GM12892 (cell line): ENCODE measurements at places on chromosomes 16 and 17.

DNA sequence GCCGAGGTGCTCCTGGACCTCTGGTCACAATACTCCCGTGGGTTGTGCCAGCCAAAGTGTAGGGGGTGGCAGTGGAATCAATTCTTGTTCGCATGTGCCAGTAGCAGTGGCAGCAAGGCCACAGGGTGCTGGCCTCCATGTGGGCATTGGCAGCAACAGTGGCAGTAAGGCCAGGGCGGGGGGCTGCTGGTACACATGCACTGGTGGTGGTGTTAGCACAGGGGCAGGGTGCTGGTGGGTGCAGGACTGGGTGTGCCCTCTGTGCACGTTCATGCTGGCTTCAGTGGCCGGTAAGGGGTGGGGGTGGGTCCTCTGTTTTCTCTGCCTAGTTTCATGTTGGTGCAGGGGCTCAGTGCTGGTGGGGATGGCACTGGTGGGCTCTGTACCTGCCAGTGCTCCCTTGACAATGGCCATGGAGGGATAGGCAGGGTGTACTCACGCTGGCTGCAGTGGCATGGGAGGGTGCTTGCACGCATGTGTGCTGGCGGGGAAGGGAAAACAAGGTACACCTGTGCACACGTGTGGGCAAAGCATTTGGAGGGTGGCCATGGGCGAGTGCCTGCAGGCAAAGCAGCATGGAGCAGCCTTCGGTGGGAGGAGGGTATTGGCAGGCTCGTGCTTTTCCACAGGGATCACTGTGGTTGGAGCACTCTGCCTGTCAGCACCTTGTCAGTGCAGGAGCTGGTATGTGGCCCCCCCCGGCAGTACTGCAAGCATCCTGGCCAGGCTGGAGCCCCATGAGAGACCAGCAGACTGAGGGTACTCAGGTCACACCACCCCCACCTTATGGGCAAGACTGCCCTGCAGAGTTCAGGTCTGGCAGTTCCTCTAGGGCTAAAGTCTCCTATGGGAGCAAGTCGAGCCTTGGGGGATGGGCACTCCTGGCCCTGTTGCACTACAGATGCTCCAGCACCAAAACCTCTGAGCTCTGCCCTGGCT lies 35.8 kb downstream of the NF1 start:
- no peak for DNase-seq

DNA sequence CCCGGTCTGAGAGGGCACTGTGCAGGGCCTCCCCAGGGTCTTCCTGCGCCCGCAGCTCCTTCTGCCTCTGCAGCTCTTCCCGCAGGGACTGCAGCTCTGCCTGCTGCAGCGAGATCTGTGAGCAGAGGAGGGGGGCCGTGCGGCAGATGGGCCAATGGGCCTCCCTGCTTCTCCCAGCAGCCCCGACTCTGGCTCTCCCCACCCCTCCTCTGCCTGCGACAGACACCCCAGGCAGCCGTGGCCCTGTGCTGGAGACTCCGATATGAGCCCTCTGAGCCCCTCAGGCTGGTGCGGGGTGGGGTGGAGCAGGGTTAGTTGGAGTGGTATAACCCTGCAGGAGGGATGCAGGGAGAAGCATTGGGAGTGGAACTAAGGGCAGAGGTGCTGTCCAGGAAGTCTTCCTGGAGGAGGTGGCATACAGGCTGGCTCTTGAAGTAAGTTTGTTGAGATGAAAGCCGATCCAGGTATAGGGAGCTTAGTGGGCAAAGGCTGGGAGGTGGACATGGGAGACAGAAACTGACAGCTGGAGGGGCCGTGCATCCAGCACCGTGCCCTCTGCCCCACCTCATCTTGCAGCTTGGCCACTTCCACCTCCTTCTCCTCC lies 5.0 kb downstream of the THOC6 start:
- DNase-seq: no peak

- DNase-seq: no peak
Measured at GRCh38 chr16:19123535-19124178, 9.9 kb downstream of the ITPRIPL2 start.

- DNase-seq: no peak
Measured at GRCh38 chr17:33972763-33973162, 282.3 kb upstream of the CCL2 start.

- no peak for DNase-seq
Measured at GRCh38 chr16:28261942-28262341, 30.4 kb upstream of the SBK1 start.

GRCh38 chr16:54286090-54286365 lies 559 bp downstream of the IRX3 start:
- DNase-seq: no peak
